ENCODE measurements at places on chromosomes 1 and 21. TPM values are rescaled to one million over a fixed set of nuclear protein-coding genes. Genes with fewer than 3 reads are reported as not detected.

Gene IL19
- not detected for total RNA-seq

Gene PGLYRP4
- total RNA-seq = not detected

Gene FTCD
- total RNA-seq = not detected

GRCh38 chr1:209041927-209042326 lies 541.6 kb upstream of the CAMK1G start:
- no peak for DNase-seq

- no peak for DNase-seq
These were observed 309.1 kb downstream of the MATN1 start for GRCh38 chr1:30414086-30414850.
